ENCODE measurements at places on chromosomes 6 and 20.

DNA sequence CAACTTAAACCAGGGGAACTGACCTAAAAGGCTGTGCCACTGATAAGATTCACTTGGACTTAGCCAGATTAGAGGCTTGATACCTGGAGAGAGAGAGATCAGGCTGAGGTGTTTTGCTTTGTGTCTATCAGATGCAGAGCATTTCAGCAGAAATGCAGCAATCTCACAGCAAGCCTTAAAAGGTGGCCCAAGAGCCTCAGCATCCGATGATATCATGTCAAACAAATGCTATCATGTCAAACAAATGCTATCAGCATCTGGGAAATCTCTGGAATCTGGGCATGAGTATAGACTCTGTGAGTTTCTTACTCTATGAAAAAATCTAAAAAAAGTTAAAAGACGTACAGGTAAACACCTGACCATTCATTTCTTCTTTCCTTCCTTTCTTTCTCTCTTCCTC, 718.9 kb downstream of the EYS start:
- DNase-seq, result no peak

GRCh38 chr6:14787250-14787649, 458.6 kb upstream of the JARID2 start:
- no peak for DNase-seq

DNA sequence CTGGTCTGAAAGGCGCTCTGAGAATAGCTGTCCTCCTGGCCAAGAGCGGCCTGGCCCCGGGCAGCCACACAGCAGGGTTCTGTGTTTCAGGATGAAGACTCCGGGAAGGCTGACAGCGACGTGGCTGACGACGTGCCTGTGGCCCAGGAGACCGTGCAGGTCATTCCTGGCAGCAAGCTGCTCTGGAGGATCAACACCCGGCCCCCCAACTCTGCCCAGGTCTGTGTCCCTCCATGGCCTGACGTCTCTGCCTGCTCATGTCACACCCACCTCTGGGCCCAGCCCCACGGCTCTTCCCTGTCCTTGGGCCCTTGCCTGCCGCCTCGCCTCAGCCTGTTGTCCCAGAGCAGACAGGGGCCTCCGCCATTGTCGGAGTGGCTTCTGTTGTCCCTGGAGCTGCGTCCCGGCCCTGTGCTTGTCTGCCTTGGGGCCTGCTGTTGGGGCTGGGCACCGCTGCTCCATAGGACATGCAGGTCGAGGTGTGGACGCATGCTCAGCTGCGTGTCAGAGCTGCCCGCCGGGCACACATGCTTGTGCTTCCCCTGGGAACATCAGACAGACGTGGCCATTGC, 16.2 kb upstream of the ADRM1 start:
- no peak for DNase-seq

DNA sequence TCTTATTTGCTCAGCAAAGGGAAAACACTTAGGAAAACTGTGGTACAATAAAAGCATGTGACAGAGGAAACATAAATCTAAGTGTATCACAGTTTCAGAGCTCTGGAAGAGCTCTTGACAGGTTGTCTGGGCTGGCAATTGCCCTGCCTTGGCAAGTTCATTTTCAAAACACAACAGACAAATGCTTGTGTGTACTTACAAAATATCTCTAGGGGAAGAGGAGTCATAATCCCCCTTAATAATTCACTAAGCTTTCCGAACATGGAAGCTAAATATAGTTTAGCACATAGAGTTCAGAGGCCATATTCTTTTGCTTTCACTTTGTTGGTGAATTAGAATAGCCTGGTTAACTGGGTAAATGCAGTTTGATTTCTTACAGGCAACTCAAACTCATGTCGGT, 211.6 kb upstream of the THEMIS start:
- DNase-seq, result no peak

DNA sequence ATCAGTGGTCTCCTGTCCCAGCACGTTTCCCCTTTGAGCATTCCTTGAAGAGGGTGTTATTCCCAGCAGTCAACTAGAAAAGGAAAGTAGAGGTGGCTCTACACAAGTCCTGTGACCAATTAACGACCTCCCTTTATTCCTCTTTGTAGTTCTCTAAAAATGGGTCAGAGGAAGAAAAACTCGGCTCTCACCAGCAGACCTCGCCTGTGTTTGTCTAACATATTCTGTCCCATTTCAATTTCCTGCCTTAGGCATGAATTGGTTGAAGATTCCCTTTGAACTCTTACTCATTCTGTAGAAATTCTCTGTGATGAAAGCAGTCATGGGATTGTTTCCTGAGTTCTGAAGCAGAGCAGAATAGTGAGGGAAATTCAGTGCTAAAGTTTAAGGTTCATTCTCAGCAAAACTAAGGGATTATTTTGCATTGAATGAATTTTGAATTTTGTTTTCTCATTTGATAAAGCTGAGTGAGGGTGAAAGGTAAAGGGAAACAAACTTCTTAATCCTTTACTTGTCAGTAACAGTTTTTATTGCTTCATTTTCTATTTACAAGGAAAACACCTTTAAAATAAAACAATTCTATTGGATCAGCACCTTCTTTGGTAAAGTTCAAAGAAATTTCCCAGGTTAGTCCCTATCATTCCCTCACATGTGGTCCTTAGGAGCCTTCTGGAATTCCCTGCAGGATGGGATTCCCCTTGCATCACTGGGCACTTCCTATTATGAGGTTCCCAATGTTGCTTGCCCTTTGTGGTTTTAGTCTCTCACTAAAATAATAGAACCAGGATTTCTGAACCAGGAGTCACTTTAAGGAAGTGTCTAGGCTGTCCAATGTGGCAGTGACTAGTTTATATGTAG, 105.8 kb downstream of the SLX4IP start:
- no peak for DNase-seq

DNA sequence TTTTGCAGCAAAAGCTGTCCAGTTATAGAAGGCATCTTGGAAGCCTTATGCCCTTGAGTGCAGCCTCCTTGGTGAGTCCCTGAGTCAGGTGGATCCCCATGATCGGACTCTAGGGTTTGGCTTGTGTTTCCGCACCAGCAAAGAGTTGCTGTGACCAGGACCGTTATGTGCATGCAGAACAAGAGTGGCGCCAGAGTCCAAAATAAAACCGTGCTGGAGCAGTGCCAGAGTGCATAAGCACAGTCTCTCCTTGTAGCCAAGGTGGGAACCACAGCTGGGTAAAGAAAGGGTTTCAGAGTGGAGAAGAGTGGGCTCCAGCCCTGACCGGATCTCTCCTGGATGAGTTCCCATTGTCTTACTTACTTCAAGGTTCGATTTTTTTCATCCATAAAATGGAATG, 58.6 kb downstream of the FOXA2 start:
- no peak for DNase-seq

GRCh38 chr6:13733178-13733887, 21.7 kb upstream of the RANBP9 start:
- no peak for DNase-seq

- no peak for DNase-seq
These were observed 21.8 kb downstream of the CASS4 start for GRCh38 chr20:56433880-56434255.

GRCh38 chr6:109257494-109257893, 124.8 kb downstream of the CD164 start:
- no peak for DNase-seq

- DNase-seq, result no peak
These were observed 12.8 kb downstream of the RNF114 start for GRCh38 chr20:49948809-49949507.

- DNase-seq, result no peak
These were observed 15.4 kb upstream of the FOXQ1 start for GRCh38 chr6:1296542-1296941.

- DNase-seq, result no peak
These were observed 302.6 kb upstream of the ARID1B start for GRCh38 chr6:156474507-156475120.

- no peak for DNase-seq
These were observed 170.4 kb downstream of the HTR1B start for GRCh38 chr6:77292564-77293546.

- no peak for DNase-seq
These were observed 50.0 kb upstream of the ESR1 start for GRCh38 chr6:151757506-151757955.

- DNase-seq, result peak; percentile 49
These were observed 4.6 kb downstream of the TFEB start for GRCh38 chr6:41730531-41731436.

DNA sequence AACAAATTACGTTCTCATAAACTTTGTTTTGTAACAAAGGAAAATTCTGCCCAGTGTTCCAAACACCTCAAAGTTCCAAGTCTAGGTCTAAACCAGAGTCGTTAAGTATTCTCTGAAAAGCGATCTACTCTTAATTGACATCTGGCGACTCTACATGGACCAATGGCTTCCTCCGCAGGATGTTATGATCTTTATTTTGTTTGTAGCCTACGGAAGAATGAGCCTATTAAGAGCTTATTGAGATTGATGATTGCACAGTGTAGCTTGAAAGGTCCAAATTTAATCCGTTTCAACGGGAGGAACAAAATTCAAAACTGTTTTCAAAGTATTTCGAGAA, 61.1 kb downstream of the FAM217A start:
- DNase-seq, result no peak

DNA sequence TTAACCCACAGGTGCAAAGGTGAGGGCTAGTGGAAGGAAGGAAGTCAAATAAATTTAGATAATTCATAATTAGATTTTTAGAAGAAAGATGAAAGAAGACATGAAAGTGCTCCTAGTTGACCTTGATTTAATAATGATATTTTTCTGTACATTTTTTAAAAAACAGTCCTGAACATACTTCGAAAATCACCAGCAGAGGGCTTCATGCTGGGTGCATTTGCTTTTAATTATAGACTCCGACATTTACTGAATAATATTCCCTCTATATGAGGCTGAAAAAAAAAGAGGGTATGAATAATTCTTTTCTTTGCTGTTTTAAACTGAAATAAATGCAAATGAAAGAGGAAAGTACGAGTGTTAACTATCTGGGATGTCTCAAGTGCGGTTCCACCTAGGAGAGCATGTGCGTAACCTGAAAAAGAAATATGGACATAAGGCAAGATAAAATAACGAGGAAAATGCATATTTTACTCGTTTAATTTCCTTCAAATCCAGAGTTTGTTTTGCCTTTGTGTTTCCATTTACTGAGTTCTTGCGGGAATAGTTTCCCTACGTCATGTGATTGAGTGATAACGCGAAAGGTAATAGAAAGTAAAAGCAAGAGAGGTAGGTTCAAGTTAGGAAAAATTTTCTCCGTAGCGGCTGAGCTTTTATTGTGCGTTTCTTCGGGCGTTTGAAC, 3.1 kb upstream of the TFAP2B start:
- DNase-seq, result no peak

DNA sequence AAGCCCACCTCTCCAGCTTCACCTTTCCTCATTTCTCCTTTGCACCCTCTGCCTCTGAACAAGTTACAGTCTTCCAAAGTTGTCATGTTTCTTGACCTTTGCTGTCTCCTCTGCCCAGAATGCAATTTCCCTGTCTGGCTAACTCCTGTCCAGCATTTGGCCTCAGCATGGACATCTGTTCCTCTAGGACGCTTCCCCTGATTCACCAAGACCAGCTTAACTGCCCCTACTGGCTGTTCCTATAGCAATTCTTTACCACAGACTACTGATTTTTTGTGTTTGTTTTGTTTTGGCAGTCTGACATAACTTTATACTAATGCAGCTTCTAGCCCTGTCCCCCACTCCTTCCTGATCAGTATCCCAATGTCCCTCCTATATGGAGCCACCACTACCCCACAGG, 13.4 kb downstream of the GNL1 start:
- no peak for DNase-seq

GRCh38 chr6:50185006-50185405, 135.3 kb upstream of the DEFB112 start:
- no peak for DNase-seq

Measured in Peyer's patch (tissue), 4 donors.